ENCODE measurements at places on chromosomes 1 and 21.

DNA sequence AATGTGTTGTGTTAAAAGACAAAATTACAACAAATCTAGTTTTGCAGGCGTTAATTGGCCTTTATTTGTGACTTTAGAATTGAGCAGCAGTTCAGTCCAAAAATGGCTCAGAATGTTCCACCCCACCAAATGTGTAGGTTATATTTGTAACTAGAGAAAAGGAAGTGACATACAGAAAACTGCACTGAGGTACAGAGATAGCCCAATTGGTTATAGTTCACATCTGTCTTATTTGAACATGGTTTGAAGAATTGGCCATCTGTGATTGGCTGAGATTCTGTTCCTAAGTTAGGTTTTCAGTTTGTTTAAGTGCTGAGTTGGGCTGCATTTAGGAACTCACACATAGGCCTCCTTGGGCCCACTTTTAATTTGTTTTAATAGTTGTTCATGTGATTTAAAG, 12.0 kb upstream of the FMO2 start:
- no peak for DNase-seq

DNA sequence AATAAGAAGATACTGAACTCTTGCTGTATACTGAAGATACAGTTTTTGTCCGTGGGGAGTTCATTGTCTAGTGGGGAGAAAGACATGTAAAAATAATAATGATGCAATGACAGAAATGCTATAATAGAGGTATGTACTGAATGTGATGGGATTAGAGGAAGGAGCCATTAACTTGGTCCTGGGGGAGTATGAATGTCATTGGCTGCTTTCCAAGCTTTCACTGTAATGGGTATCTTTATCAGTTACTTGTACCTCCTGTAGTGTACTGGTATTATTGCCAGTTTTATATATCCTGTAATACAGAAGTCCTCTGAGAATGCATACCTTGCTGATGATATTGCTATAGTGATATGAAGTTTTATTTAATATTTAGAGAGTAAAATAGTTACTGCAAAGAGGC, 7.4 kb downstream of the BTBD8 start:
- no peak for DNase-seq

DNA sequence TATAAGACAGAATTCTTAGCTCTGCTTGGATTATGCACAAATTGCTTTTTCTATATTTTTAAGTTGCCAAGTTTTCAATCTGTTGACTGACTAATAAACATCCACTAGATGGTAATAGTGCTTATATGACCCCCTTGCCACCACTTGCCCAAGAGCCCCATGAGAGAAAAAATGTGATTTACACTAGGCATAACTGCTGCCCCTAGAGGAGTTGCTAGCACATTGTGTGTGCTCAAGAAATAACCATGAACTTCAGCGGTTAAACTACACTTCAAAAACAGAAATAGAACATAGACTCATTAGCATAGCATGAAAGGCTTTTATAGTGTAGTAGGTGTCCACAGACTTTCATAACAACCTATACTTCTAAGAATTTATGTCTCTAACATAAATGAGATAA, 61.4 kb downstream of the BRINP3 start:
- DNase-seq, result no peak

GRCh38 chr1:203675596-203676347, 49.1 kb downstream of the ATP2B4 start:
- DNase-seq, result peak; percentile 13

Data from B cell (primary cell).